NCI-H82 (cell line): ENCODE measurements at places on chromosomes 2 and 18.

DNA sequence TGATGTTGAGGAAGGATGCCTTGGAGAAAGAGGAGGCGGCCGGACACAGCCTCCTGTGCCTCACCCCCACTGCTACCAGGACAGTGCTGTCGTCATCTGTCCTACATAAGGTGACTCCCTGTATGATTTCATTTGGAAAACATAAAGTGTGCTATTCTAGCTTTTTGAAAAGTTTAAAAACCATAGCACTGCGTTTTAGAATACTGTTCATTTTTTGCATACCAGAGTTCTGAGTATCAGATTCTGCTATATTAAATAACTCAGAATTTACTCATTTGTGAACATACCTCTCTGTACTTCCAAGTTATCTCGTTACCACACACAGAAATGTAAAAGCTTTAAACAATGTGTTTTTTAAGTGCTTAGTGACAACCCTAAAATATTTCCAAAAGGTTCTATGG, 302.9 kb downstream of the LRRTM1 start:
- no peak for DNase-seq

- no peak for DNase-seq
These were observed 22.0 kb downstream of the RBM43 start for GRCh38 chr2:151239624-151240023.

DNA sequence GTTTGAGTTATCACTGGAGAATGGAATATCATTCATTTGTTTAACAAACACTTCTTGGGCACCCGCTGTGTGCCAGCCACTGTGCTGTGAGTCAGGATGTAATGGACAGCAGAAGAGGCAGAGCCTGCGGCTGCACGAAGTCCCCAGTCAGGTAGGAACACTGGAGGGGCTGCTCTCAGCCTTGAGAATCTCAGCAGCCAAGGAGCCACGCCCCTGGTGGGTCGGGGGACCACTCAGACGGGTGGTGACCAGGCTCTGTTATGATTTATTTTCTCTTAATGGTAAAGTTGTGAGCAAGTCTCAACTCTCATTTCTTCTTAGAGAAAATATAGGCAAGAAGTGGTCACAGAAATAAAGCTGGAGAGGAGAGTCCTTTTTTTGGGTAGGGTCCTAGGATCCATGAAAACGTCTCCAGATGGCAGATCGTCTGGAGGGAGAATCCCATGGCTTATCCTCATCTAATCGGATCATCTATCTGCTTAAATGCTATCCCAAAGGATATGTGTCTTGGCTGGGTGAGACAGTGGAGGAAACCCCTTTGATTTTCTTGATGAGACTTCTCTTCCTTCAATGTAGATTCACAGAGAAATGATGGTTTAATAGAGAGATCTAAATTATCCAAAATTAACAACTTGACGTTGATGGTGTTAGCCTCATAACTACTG, 129.1 kb upstream of the LGALSL start:
- DNase-seq, result peak; percentile 97

- no peak for DNase-seq
These were observed 207.1 kb downstream of the ACKR3 start for GRCh38 chr2:236776695-236777251.

GRCh38 chr18:76414936-76415621, 80.0 kb downstream of the ZNF516 start:
- no peak for DNase-seq

GRCh38 chr2:164384434-164384833, 236.8 kb downstream of the GRB14 start:
- DNase-seq, result no peak
